ENCODE measurements at places on chromosomes 5 and 9.
A peak's percentile ranks its signal among the peaks of the same experiment; 100 is the strongest.

GRCh38 chr9:129077236-129077635 lies 3.7 kb upstream of the DOLPP1 start:
- no peak for DNase-seq

DNA sequence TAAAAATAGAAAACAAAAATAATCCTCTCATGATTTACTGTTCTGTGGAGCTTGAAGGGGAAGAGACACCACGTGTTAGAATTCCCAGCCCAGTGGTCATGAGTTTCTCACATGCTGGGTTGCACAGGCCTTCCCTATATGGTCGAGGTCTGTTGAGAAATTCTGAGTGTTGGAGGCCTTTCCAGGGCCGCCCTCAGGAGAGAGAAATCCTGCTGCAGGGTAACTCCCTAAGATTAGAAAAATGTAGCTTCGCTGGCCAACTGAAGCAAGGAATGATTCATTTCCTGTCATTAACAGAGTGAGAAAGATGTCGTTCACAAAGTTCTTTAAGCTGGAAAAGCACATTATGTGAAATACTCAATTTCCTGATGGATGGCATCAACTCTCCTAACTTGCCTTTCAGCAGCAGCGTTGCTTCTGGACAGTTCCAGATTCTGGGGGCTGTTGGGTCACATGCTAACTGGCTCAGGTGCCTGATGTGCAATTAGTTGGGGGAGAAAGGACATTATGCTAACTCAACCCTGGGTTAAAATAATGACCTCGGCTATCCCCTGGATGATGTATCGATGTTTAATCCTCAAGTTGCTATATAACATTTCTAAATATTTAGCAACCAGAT lies 104.8 kb upstream of the CD180 start:
- peak; percentile 93 for DNase-seq

- DNase-seq = no peak
Measured at GRCh38 chr5:15440434-15440833, 59.5 kb upstream of the FBXL7 start.

GRCh38 chr9:125739436-125739835 lies 7.7 kb upstream of the PBX3 start:
- DNase-seq = no peak

DNA sequence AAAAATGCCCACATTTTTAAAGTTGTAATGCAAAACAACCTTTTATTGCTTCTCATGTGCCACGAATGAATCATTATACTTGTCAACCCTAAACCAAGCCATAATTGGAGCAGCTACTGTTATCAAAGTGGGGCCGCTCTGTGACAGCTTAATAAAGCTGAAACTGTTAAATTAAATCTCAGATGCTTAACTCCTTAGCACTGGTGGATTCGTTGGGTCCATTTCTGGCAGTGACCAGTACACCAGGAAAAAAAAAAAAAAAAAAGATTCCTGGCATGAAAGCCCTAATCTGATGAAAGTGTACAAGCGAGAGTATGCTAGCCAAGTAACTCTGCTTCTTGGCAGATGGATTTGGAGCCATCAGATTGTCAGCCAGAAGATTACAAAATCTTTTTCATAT lies 164.8 kb downstream of the ZSWIM6 start:
- no peak for DNase-seq

- DNase-seq = no peak
Measured at GRCh38 chr5:56467176-56467717, 234.1 kb upstream of the ANKRD55 start.
